NCI-H1092 (cell line): ENCODE measurements at places on chromosomes 16 and 17.

DNA sequence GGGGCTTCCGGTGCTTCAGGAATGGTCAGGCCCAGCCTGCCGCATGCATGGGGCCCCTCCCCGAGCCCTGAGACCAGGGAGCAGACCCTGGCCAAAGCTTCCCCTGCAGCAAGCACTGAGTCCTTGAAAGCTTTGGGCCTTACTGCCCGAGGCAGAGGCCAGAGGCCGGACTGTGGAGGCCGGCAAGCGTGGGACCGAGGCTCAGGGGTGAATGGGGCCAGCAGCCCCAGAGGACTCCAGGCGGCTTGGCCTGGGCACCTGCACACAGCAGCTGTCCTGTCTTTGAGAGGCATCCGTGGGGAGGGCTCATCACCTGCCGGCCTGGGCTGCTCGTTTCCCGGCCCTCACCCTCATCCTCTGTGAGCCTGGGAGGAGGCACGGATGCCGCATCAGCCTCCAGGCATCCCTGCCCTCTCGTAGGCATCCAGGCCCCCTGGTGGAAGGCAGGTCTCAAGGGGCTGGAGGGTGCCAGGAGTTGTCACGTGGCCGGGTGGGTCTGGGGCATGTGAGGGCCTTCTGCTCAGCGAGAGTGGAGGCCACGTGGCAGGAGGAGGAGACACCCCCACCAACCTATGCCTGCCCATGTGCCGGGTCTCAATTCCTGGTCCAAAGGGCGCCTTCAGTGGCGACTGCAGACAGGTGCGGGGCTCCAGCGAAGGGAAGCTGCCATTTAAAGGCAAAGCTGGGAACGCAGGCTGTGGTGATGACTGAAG lies 31.4 kb downstream of the CACNA1H start:
- DNase-seq: no peak

DNA sequence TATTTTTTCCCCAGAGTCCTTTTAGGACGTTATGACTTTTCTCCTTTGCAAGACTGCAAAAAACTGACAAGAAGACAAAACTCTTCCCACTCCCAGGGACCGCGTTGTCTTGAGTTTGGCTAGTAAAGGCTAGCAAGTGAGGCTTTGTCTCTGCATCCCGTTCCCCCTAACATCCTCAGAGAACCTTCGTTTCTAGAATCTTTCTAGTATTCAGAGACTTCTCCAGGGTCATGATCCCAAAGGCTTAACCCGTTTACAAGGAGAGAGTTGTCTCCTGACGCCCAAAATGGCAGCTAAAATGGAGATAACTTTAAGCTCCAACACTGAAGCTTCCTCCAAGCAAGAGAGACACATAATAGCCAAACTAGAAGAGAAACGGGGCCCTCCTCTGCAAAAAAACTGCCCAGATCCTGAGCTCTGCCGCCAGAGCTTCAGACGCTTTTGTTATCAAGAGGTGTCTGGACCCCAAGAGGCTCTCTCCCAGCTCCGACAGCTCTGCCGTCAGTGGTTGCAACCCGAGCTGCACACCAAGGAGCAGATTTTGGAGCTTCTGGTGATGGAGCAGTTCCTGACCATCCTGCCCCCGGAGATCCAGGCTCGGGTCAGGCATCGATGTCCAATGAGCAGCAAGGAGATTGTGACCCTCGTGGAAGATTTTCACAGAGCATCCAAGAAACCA lies 843 bp downstream of the ZNF174 start:
- DNase-seq: peak; percentile 8

DNA sequence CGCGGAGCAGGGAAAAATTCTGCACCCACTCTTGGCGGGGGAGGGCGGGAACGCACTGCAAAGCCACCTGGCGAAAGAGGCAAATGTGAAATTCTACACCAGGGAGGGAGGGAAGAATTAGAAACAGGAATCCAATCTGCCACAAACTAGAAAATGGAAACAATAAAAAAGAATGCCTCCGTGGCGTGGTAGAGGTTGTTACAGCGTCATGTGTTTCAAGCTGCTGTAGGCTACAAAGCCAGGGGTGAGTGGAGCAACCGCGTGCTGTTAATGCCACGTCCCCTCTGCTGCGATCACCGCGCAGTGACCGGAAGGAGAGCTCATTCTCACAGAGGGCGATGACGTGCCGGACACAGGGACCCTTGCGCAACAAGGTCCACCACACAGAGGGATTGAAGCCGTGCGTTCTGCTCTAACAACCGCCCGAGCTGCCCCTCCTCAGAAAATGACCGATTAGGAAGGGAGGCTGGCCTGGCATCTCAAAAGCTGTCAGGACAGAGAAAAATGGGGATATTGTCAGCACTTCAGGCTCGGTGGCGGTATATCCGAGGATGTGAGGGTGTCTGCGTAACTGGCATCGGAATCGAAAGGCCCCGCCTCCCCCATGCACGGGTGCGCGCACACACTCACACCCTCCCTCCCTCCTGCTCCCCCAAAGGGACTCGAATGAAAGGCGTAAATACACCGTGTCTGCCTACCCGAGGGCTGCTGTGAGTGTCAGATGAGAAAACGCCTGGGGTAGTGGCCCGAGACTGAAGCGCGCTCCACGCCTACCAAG lies 70.8 kb upstream of the TNRC6C start:
- peak; percentile 44 for DNase-seq

DNA sequence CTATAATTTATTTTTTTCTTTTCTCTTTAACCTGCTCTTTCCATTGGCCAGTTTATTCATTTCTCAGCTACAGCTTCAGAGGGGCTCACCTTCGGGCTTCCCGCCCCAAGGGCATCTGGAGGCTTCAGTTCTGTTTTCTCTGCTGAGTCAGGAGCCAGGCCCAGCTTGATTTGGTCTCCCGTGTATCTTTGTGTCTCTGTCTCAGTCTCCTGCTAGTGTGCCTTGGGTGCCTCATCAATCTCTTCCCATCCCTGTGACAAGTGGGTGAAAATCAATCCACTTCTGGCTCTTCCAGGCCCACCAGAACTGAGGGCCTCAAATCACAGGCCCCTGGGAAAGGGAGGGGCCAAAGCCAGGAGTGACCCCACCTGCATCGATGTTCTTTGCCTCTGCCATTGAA lies 72.1 kb downstream of the CCDC182 start:
- no peak for DNase-seq

- DNase-seq: no peak
Measured at GRCh38 chr16:12026741-12027490, 50.4 kb downstream of the SNX29 start.

GRCh38 chr16:83952587-83952939 lies 477 bp upstream of the OSGIN1 start:
- DNase-seq: no peak

DNA sequence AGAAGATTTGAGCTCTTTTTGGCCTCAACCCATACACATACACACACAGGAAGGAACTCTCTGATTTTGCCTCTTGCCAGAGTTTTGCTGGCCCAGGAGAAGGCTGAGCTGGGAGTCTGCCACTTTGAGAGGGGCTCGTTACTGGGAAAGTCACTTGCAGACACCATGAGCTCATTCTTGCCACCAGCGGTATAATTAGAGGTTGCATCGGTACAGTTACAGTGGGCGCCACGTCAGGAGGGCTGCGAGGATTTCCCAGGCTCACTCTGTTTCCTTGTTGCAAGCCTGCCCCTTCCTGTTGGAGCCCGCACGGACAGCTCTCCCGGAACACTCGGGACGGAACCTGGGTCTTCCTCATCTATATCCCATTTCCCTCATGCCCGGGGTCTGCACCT lies 3.1 kb upstream of the SDK2 start:
- DNase-seq: no peak

DNA sequence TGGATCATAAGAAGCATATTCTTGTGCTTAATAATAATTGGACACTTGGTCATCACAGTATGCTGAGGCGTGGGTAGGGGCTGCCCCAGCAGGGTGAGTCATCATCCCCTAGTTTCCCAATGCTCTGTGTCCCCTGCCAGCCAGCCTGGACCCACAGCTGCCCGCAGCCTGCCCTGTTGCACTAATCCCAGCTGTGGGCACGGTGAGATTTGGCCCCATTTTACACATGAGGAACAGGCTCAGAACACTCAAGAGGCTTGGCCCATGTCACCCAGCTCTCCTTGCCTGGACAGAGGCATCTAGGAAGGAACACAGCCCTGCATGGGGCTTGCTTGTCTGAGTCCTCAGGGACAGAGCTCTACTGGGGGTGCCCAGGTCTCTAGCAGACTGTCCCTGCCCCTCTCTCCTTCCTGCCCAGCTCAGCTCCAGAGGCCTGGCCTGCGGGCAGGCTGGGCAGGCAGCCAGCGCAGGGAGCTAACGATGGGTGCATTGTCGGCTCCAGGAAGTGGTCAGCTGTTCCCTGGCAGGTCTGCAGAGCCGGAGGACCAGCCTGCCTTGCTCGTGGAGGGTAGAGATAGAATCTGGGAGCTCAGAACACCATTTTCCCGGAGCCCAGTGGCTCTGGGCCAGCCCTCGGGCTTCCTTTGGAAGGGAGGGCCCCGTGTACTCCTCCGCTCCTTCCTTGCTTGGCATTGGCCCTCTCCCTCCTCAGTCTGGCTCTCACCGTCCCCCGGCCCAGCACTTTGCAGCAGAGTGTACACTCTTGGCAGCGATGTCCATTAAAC lies 189.4 kb downstream of the RAB11FIP4 start:
- DNase-seq: peak; percentile 56

GRCh38 chr16:27628241-27628942 lies 78.4 kb downstream of the KATNIP start:
- DNase-seq: peak; percentile 3

DNA sequence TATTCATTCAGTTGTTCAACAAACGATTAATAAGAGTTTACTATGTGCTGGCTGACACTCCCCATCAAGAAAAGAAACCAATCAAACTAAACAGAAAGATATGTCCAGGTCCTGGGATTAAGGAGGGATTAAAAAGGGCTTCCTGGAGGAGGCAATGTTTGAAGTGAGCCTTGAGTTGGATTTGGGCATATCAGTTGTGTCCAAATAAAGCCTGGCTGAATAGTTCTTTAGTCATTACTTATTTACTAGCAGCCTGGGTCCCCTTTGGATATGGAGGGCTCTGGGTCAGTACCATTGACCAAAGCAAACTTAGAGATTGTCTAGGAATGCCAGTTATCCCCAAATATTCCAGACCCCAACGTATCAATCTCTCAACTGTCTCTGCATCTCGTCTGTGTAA lies 117.7 kb downstream of the COPRS start:
- no peak for DNase-seq

- DNase-seq: no peak
Measured at GRCh38 chr17:27494192-27495091, 38.2 kb downstream of the KSR1 start.

DNA sequence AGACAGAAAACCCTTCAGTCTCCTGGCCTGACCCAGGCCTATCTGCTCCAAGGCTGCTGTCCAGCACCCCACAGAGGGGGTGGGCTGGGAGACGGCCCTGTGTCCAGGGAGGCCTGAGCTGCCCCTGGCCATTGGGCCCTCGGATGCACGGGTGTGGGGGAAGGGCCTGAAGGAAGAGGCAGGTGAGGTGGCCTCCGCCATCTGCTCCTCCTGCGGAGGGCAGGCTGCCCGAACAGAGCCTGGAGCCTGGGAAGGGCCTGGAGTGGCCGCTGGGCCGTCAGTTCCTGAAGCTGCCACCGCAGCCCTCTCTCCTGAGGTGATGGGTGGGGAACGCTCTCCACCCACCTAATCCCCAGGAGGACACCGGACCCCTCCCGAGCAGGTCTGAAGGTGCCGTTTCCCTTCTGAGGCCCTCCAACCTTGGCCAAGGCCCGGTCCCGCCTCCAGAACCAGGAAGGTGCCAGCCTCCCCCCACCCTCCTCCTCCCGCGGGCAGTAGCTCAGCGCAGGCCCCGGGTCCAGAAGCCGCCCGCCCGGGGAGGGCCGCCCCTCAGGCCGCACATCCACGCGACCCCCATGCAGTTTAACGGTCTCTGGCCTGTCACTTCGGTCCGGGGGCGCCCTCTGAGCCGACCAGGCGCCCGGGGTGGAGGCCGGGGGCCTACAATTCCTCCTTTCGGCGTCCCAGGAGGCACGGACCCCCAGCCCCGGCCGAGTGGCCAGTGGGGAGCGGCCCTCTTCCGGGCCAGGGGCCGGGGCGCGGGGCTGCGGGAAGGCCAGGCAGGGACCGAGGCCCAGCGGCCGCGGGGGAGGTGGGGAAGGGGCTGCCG lies 835 bp downstream of the FBXL16 start:
- no peak for DNase-seq

GRCh38 chr16:82082543-82083244 lies 47.6 kb downstream of the HSD17B2 start:
- no peak for DNase-seq

DNA sequence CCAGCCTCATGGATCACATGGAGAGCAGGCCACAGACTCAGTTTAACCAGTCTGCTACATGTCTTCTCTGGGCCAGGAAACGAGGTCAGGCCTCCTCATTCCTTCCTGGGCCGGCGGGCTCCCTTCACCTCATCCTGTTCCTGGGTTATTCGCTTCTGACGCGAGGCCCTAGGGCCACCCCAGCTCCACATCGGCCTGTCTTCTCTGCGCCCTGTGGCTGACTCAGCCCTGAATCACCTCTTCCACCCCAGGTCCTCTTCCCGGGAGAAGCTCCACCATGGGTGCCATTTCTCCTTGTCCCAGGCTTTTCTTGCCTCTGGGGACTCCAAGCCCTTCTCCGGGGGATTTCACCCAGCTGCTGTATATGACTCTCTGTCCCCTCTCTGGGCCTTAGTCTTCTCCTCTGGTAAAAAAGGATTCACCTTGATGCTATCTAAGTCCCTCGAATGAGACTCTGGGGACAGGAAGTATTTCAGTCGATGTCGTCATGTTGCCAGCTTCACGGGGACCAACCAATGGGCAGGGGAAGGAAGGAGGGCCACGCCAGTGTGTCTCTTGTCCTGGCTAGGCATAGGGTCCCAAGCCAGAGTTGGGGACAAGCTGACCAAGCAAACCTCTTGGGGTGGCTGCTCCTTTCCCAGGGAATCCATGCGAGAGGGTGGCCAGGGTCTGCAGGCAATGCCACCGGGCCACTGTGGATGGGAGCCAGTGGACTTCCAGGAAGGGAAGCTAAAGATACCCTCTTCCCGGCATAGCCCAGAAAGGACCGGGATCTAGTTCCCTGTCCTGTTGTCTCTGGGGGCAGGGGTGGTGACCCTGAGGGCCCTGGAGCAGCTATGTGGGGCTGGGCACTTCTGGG lies 58.7 kb downstream of the SOCS3 start:
- DNase-seq: no peak

- DNase-seq: no peak
Measured at GRCh38 chr17:57523926-57524632, 221.0 kb downstream of the CCDC182 start.

DNA sequence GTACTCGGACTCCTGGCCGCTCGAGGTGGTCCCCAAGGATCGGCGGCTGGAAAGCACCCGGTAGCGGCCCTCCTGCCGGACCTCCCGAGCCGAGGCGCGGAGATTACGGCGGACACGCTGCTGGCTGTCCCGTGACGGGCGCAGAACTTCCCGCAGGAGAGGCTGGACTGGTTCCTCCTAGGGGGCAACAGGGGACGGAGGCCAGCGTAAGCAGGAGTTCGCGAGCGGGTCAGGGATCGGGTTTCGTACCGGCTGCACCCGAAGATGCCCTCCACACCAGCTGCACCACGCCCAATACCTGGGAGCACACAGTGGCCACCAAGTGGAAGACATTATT lies 341 bp downstream of the SLC7A6OS start:
- no peak for DNase-seq

GRCh38 chr17:50122945-50123344 lies 7.0 kb downstream of the SAMD14 start:
- no peak for DNase-seq
